ENCODE measurements at places on chromosomes 6 and 20. TPM values are rescaled to one million over a fixed set of nuclear protein-coding genes. Genes with fewer than 3 reads are reported as not detected.

IL17F gene
- total RNA-seq = not detected

SIGLEC1 gene
- total RNA-seq = not detected

SLC12A5 gene
- 0.96 TPM for total RNA-seq

GPR63 gene
- 0.29 TPM for total RNA-seq

NOX3 gene
- not detected for total RNA-seq

REPS1 gene
- total RNA-seq = 18.1 TPM

LY86 gene
- not detected for total RNA-seq

PNPLA1 gene
- total RNA-seq = not detected

EPPIN gene
- total RNA-seq = not detected

SULF2 gene
- total RNA-seq = 74.4 TPM

HLA-DOB gene
- not detected for total RNA-seq

BTN1A1 gene
- total RNA-seq = not detected

TJAP1 gene
- 7.8 TPM for total RNA-seq

CLPSL1 gene
- not detected for total RNA-seq

NKX2-4 gene
- total RNA-seq = not detected

CALHM4 gene
- not detected for total RNA-seq

PFDN6 gene
- 76.7 TPM for total RNA-seq

BACH2 gene
- 2.0 TPM for total RNA-seq

MMP24 gene
- 0.59 TPM for total RNA-seq

PTCRA gene
- total RNA-seq = not detected

ZNF391 gene
- 3.7 TPM for total RNA-seq

GPLD1 gene
- total RNA-seq = not detected

ZSCAN31 gene
- total RNA-seq = 3.8 TPM

TUBB2B gene
- 26.7 TPM for total RNA-seq

TRIM31 gene
- total RNA-seq = not detected

CST2 gene
- not detected for total RNA-seq

RING1 gene
- total RNA-seq = 30.0 TPM

SLC22A7 gene
- not detected for total RNA-seq

MYLK2 gene
- total RNA-seq = 0.59 TPM
